ENCODE measurements at places on chromosomes 16 and 17.

GRCh38 chr17:69103557-69104233, 38.0 kb downstream of the ABCA6 start:
- no peak for DNase-seq

- peak; percentile 56 for DNase-seq
Observed at GRCh38 chr17:48048384-48049126, 396 bp downstream of the NFE2L1 start.

- DNase-seq = no peak
Observed at GRCh38 chr17:50539762-50540559, 7.0 kb upstream of the SPATA20 start.

GRCh38 chr16:56825826-56826225, 39.2 kb upstream of the SLC12A3 start:
- DNase-seq = no peak

GRCh38 chr17:68710976-68711375, 109.8 kb upstream of the FAM20A start:
- DNase-seq = no peak

DNA sequence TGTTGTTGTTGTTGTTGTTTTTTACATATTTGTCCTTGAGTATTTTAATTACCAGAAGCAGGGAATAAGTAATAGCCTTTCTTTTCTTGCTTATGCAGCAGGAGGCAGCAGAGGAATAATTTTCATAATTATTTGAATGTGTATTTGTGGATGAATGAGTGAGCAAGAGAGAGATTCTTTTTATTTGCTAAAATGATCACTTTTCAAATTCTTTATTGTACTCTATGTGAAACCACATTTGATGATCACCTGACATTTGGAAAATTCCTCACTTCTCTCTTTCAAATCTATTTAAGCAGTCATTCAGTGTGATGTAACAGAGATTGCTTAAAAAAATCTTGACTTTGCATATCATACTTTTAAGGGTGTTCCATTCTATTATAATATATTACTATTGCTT, 223.6 kb downstream of the BCAS3 start:
- no peak for DNase-seq

DNA sequence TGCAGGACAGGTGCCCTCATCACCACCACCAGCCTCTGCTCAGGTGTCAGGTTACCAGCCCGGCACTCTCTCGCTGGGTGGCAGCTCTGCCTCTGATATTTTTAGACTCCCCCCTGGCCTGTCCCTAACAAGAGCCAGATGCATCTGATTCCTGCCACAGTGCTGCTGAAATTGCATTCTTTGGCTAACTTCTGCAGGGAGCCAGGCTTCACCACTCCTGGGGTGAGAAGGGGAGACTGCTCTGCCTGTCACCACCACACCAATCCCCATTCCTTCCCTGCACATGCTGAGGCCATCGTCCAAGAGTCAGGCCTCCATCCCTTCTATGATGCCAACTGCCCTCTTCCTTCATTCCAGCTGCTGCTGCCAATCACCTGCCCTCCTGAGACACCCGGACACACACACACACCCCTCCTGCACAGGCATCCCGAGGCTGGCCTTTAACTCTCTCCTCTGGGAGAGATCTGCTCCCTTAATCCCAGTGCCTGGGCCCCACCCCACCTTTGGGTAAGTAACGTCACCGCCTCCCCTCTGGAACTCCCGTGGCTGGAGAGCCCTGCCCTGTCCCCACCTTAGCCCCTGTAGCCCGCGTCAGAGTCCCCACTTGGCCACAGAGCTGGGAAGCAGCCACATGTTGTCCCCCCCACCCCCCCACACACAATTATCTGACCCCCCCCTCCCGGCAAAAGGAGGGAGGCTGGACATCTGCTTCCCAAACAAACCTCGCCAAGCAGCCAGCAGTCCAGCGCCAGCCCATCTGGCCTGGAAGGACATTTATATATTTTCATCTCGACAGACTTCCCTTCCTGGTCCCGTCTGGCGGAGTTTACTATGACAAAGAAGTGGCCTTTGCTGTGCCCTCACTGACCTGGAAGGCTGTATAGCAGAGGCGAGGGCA, 2.8 kb downstream of the EMP2 start:
- no peak for DNase-seq

GRCh38 chr16:82302042-82302727, 132.2 kb upstream of the MPHOSPH6 start:
- no peak for DNase-seq

GRCh38 chr16:88705801-88706228, 393 bp downstream of the RNF166 start:
- no peak for DNase-seq

- DNase-seq = no peak
Observed at GRCh38 chr17:4503283-4504025, 4.8 kb downstream of the SPNS2 start.

- no peak for DNase-seq
Observed at GRCh38 chr16:66231452-66232160, 134.9 kb upstream of the CDH5 start.

GRCh38 chr17:19652595-19652994, 4.0 kb downstream of the ALDH3A2 start:
- DNase-seq = no peak

DNA sequence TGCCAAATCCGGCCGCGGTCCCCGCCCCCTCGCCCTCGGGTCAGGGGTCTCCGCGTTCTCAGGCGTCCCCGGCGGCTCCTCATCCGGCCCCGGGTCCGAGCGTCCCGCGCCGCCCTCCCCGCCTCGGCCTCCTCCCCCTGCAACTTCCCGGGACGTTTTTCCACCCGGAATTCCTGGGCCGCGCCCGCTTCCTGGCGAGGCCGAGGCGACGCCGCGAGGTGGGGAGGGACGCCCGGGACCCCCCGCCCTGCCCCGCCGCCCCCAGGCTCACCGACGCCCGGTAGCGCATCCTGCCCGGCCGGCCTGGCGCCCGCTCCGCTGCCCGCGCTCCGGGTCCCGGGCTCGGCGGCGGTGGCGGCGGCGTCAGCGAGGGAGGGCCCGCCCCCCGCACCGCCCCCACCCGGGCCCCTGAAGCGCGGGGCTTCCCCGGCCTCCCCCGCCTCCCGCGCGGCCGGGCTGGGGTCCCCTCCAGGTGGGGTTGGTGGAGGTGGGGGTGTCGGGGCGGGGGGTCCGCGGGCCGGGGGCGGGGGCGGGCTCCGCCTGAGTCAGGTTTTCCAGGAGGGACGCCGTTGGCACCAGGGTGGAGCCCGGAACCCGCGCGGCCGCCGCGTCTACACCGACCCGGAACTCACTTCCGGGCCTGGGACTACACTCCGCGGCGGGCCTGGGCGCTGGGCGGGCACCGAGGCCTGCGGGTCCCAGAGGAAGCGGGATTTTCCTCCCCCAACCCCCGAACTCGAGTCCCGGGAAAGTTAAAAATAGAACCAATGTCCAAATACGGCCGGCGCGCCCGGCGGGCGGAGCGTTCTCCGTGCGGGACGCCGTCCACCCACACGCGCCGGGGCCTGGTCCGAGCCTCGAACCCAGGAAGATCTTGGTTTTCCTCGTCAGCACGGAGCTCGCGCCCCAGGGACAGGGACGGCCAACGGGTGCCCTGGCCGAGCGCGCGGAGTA, 6.8 kb downstream of the MYO1C start:
- peak; percentile 14 for DNase-seq

DNA sequence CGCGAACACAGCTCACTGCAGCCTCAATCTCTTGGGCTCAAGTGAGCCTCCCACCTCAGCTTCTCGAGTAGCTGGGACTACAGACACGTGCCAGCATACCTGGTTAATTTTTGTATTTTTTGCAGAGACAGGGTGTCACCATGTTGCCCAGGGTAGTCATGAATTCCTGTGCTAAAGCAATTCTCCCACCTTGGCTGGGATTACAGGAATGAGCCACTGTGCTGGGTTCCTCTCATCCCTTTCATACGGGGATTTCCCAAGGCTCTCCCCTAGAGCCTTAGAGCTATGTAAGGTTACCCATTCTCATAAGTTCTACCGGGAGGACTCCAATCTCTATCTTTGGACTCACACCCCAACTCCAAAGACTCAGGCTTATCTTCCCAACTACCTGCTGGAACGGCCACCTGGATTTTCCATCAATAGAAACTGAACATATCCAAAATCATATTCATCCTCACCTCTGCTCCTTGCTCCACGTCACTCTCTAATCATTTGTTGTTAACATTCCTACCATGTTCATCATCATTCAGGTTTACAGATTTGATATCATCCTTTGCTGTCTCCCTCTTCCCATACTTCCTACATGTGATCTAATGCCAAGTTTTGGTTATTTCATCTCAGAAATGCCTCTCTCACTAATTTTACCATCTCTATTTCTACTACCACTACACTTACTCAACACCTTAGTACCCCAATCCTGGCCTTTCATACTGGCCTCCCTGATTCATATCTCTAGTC, 92.5 kb downstream of the NCOR1 start:
- DNase-seq = no peak

GRCh38 chr17:55785181-55785580, 34.3 kb downstream of the PCTP start:
- DNase-seq = no peak

GRCh38 chr17:74530831-74531150, 484 bp downstream of the CD300LB start:
- no peak for DNase-seq

DNA sequence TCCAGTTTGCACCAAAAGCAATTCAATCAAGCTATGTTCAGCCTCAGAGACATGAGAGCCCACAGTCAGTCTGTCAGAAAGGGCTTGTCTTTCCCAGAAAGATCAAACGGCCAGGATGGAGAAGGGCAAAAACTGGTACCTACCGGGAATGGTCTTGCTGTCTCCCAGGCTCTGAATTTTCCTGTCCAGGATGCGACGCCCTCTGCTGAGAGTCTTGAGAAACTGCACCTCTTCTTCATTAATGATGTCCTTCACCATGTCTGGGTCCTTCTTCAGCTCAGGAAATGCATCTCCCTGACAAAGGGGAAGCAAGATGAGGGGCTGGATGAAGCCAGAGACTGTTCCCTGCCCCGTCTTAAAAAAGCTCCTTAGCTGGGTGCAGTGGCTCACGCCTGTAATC, 15.8 kb upstream of the EXOSC6 start:
- DNase-seq = no peak

DNA sequence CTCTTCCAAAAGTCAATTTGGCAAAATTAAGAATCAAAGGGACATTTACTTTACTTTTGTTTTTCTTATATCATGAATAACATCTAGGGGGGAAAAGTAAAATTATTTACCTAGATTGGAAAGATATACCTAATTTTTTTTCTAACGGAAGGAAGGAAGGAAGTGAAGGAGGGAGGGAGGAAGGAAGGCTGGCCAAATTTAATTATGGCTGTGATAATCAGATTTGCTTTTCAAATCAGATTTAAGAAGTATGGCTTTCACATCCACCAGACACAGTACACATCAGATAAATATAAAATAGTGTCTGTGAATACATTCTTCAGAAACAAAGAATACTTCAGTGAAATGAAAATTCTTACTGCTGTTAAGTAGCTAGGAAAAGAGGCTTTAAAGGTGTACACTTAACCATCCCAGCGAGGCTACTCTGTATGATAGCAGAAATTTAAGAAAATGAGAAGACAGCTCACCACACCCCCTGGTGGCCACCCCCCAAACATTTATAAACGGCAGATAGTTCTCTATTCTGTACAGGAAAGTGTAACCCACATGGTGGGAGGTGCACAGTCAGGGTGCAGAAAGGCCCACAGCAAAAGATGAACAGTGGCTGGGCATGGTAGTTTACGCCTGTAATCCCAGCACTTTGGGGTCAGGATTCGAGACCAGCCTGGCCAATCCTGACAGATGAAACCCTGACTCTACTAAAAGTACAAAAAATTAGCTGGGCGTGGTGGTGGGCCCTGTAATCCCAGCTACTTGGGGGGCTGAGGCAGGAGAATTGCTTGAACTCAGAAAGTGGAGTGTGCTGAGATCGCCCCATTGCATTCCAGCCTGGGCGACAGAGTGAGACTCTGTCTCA, 150.8 kb downstream of the SSH2 start:
- peak; percentile 69 for DNase-seq

DNA sequence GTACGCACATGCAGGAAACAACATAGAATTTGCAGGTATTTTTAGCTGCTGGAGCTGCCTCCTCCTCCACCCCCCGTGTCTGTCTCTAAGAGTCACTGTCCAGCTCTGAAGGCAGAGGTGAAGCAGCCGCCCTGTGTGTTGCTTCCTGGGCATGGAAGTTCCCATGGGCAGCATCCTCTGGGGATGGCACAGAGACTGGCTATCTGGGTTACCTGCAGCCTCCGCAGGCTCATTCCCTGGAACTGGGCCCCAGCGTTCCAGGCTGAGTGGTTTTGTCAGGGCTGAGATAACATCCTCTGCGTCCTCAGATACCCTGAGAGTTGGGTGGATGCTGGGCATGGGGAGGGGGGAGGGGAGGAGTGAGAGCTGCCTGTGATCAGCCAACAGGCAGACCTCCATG, 41.5 kb upstream of the MRTFB start:
- DNase-seq = no peak

DNA sequence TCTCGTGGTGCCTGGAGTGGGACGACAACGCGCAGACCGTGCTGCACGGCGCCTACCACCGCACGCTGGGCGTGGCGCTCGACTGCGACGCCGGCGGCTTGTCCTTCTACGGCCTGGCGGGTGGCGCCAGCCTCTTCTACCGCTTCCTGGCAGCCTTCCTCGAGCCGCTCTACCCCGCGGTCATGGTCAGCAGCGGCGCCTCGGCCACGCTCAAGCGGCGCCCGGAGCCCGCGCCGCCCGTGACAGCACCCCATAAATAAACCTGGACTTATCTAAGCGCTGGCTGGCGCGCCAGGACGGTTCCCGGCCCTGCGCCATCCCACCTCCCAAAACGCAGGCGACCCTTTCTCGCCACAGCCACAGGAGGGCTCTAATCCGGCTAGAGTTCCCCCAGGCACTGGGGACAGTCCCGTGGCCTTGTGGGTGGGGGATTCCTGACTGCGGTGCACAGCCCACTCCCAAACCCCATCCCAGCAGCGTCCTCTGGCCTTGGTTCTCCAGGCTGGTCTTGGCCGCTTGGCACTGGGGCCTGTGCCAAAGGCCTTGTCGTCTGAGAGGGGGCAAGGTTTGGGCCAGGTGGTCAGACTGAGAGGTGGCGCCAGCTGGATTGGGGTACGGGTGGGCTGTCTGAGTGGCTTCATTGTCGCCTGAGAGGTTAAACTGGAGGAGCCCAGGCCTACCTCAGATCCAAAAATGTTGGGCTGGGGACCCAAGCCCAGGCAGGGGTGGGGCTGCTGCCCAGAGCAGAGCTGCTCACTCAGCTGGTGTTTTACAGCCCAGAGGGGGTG, 10.1 kb upstream of the SLC16A5 start:
- no peak for DNase-seq

All from NCI-H748 treated with DMSO at 0.1 percent for 48 hours (cell line).